ENCODE measurements at places on chromosomes 7 and 10.

- DNase-seq: no peak
Observed at GRCh38 chr7:71679480-71679879, 547.5 kb downstream of the GALNT17 start.

DNA sequence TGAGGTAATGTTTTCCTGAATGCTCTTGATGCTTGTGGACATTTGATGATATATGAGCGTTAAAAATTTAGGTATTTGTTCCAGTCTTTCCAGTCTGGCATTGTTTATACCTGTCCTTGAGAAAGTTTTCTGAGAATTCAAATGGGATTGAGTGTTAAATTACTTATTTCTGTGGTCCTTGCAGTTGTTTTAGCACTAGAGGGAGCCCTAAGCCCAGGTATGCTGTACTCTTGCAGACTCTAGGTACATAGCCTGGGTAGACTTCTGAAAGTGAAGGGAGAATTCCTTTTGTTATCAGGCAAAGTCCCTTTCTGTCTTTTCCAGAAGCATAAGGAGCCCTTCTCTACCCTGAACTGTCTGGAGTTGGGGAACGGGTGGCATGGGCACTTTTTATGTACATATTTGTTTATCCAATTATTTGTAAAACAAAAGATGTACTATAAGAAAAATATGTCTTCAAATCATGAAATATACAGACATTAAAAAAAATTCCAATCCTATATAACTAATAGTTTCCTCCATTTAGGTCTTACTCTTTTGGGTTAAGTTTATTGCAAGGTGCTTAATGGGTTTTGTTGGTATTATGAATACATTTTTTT is 262.1 kb downstream of the ATRNL1 start:
- no peak for DNase-seq

GRCh38 chr10:17206210-17206709 is 4.8 kb upstream of the TRDMT1 start:
- DNase-seq: no peak

- DNase-seq: no peak
Observed at GRCh38 chr7:111903797-111904196, 302.4 kb downstream of the DOCK4 start.

All from right forelimb (tissue), 1 donor.